Neural crest cell (in vitro differentiated cells): ENCODE measurements at places on chromosomes 12 and 14.
A peak's percentile ranks its signal among the peaks of the same experiment; 100 is the strongest.

DNA sequence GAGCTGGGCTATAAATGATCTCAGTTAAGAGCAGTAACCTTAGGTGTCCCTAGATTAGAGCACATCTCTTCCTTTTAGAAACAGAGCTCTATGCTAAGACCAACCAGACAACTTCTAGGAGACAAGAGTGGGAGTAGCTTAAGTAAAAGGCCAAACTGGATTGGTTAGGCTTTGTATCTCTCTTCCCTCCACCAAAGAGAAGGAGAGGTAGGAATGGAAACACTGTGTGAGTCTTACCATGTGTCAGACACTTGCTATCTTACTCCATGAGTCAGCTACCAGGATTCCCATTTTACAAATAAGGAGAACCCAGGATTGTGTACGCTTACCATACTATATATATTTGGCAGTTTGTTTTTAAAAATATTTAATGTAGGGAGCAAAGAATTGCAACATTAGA is 122.9 kb downstream of the PAX9 start:
- DNase-seq: no peak

DNA sequence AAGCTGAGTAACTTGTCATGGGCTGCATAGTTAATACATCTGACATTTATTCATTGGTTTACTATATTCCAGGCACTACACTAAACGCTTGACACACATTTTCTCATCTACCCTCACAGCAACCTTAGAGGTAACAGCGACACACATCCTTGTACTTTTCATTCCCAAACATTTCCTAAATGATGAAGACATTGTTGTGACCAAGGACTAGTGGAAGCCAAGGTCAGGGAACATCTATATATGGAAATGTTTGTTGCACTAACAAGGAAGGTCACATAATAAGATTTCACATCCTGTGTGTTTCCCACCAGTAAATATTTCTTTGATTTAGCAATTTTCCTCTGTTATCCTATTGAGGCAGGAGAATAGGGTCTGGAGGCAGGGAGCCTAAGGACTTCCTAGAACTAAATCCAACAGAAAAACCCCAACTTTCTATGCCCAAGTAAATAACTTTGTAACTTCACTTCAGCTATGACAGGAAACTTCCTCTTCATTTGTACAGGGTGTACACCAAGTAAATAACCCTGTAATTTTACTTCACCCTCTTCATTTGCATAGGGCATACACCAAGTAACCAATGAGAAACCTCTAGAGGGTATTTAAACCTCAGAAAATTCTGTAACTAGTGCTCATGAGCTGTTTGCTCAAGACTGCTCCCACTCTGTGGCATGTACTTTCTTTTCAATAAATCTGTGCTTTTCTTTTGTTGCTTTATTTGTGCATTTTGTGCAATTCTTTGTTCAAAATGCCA is 48.4 kb downstream of the ZNF641 start:
- DNase-seq: no peak

DNA sequence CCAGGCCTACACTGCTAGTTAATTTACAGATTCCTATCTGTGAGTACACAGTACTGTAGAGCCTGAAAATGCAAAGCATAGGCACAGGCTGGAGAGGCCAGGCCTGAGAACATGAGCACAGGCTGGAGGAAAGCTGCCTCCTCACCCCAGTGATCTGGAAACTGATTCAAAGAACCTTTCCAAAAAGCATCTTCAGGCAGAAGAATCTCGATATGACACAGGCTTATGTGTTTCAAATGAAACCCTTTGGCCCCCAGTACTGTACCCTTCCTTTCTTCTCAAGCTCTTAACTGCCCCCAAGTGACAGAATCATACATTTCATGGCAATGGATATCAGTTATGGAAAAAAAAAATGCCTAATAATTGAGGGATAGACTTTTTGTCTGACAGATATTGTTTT is 122.0 kb downstream of the KCNC2 start:
- no peak for DNase-seq

DNA sequence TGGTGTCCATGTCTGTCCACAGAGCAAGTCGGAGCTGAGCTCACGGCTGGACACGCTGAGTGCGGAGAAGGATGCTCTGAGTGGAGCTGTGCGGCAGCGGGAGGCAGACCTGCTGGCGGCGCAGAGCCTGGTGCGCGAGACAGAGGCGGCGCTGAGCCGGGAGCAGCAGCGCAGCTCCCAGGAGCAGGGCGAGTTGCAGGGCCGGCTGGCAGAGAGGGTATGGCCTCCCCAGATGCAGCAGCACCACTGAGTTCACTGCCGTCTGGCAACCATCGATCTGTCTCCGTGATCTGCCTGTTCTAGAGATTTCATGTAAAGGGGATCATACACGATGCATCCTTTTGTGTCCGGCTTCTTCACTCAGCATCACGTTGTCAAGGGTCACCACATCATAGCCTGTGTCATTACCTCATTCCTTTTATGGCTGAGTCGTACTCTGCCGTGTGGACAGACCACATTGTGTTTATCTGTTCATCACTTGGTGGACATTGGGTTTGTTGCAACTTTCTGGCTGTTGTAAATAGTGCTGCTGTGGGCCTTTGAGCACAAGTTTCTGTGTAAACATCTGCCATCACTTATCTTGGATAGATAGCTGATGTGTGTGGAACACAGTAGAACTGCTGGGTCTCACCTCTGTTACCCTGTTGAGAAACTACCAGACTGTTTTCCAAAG is 21.9 kb downstream of the HIP1R start:
- DNase-seq: no peak

- DNase-seq: no peak
Measured at GRCh38 chr12:79262938-79263337, 398.4 kb downstream of the SYT1 start.

GRCh38 chr12:79183926-79184325 is 319.4 kb downstream of the SYT1 start:
- DNase-seq: no peak

DNA sequence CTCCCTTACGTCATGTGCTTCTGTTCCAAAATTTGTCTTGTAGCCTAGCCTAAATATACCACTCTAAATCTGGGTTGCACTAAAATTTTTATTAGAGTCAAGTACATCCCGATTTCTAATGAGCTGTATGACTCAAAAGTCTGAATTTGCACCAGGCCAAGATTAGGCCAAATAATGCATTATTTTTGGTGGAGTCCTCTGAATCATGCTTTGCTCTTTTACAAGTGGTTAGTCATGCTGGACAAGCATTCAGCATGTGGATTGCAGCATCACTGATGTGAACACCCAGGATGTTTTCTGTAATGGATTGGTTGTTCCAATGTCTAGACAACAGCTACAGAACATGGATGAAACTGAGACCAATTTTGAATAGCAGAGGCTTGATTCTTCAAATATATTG is 23.7 kb downstream of the HEBP1 start:
- no peak for DNase-seq

DNA sequence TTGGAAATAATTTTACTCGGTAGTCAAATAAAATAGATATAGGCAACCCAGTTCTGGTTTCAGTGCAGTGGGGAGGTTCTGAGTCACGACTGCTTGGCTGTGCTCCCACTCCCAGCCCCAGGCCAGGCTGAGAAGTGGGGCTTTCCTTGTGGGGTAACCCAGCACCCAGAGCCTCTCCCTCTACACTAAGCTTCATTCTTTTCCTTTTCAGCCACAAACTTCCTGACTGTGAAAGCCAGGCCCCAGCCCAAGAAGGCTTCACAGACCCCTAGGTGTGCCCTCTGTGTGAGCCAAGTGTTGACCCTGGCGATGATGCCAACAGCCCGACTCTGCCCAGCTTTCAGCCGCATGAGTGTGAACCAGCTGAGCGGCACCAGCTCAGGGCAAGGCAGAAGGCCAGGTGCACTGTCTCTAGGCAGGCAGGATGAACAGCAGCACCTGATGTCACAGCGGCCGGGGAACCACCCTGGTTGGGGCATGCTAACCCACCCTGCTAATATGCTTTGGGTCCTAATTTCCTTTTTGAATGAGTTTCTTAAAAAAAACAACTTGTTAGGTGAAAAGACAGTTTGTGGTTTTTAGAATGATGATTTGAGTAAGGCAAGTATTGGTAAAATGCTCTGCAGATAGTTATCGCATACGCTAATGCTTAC is 42.2 kb upstream of the ATP23 start:
- no peak for DNase-seq

DNA sequence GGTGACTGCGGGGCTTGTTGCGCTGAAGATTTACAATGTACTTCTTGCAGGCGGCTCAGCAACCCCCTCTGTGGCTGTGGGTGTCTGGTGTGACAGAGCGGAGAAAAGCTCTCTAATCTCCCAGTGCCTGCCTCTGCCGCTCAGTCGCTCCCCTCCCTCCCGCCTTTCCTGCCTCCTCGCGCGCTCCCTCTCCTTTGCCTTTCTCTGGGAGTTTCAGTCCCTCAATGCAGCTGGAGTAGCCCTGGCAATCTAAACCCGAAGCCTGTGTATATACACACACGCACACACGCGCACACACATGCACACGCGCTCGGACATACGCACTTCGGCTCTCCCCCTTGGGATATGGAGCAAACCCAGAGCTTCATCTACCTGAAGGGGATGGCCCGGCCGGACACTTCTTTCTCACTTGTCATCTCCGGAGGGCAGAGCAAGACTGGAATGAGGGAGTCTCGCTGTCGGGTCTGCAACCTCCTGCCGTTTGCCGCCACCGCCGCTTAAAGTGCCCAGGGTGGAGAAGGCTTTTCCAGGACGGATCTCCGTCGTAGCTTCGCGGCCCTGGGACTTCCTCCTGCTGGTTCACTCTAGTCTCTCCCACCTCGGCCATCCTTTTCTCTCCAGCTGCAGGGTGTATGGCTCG is 599 bp upstream of the TRHDE start:
- peak; percentile 48 for DNase-seq
